NCI-H2107 (cell line): ENCODE measurements at places on chromosomes 11 and 22.

DNA sequence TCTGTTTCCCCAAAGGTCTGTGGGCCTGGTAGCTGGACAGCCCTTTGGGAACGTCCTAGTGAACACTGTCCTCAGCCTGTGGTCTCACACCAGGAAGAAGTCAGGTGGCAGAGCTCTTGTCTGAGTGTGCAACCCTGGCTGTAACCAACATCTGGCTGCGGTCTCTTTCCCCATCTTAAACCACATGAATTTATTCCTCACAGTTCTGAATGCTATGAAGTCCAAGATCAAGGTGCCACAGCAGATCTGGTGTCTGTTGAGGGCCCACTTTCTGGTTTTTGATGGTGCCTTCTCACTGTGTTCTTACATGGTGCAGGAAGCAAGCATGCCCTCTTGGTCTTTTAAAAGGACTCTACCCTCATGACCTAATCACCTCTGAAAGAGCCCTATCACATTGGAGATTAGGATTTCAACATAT, 2.7 kb downstream of the UPB1 start:
- DNase-seq = no peak

- DNase-seq = no peak
Observed at GRCh38 chr11:111923351-111923788, 4.7 kb downstream of the C11orf52 start.

DNA sequence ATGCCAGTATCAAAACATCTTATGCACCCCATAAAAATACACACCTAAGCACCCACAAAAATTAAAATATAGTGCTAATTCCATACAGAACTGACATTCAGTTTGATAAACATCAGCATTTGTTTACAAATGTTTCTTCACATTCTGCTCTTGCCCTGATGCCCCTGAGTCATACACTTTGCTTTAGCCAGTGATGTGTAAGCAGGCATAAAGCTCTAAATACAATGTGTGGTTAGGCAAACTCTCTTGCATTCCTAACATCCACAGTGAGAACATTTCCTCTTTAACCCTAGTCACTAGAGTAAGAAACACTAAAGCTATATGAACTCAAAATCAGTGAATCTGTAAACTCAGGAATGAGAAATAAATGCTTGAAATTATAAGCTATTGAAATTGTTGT, 1060.7 kb downstream of the FAM181B start:
- DNase-seq = no peak

DNA sequence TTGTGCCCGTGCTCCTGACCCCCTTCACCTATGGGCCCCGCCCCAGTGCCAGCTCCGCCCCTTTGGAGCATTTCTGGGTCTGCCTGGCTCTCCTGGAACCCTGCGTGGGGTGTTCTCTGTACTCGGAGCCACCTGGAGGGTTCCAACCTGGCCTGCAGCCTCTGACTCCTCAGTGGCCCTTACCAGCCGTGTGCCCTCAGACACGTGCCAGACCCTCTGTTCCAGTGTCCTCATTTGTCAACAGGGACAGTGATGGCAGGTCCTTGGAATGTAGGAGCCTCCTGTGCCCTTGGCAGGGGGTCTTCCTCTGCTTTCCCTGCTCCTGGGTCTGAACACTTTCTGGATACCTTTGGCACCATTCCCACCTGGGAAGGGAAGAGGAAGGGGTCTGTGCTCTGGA, 96.4 kb downstream of the CACNA1I start:
- no peak for DNase-seq

DNA sequence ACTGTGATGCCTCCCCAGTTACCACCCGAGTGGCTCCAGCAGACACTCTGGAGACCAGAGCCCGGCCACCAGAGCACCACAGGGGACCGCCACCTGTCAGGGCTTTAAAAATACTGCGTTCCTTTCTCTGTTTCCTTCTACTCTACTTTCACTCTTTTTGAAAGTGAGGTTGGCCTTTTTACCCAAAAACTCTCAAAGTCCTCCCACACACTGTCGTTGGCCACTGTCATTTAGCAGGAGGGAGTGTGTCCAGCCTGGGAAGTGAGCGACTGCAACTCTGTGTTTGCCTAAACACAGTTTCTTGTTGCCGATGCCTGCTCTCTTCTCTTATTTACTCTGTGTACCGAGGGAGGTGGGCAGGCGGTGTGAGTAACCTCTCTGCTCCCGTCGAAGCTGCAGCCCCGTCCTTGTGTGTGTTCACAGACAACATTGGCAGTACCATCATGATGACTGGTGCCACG, 90.8 kb upstream of the CLDN5 start:
- no peak for DNase-seq

GRCh38 chr11:10379022-10379421, 74.1 kb downstream of the ADM start:
- DNase-seq = no peak

DNA sequence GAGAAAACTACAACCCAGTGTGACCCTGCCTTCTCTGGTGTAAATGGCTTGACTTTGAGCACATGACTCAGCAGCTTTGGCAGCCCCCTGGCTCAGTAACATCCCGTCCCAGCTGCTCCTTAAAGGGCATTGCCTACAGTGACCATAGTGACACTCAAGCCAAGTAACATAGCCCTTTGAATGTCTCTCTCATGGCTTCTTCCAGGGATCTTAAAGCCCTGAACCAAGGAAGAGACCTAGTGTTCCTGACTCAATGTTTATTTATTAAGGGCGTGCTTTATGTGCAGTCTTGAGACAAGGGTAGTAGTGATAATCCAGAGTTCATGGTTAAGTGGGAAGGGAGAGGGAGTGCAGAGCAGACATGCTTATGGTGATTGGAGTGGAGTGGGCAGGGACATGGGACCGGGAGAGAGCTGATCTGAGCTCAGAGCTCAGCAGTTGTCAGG, 125.7 kb downstream of the PARVA start:
- DNase-seq = no peak

DNA sequence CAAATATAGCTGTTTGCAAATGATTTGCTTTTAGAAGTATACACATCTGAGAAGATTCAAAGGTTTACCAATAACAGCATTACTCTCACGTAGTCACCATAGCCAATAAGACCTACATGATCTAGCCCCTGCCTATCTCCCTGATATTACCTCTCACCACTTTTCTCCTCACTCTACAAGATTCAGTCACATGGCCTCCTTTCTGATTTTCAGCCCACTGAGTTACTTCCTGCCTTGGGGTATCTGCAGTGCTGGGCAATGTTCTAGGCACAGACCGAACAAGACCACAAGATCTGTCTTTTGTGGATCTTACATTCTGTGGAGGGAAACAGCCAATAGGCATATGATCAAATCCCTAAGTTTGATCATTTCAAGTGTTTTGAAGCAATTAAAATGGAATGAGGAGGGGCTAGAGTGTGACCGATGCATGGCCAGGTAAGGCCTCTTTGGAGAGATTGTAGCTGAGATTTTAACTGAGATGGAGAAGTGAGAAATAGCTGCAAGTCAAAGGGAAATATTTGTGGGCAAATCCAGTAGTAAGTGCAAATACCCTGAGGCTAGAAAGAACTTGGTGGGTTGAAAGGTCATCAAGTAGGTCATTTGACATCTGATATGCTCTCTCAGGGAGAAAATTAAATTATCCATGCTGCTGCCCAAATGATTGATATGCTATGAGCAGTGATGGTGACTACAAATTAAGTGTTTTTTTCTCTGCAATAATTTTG, 43.1 kb downstream of the ARL14EP start:
- no peak for DNase-seq

DNA sequence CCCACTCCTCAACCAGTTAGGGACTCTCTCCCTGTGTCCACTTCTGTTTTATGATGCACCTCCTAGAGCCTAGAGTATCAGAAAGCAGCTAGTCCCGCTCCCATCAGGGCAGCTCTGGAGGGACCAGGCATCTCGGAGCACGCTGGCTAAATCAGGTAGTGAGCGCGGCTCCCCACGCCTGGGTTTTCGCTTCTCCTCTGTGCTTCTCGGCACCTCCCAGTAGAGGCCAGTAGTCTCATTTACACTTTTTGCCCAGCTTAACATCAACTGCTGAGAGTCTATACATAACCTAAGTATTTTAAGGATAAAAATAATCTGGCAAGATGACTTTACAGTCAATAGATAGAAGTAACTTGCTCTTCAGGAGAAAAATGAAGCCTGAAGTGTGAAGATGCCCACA, 473.8 kb downstream of the OPCML start:
- DNase-seq = no peak

- no peak for DNase-seq
Observed at GRCh38 chr11:128547946-128548648, 39.3 kb downstream of the ETS1 start.

- no peak for DNase-seq
Observed at GRCh38 chr22:32528984-32529982, 54.7 kb downstream of the FBXO7 start.

DNA sequence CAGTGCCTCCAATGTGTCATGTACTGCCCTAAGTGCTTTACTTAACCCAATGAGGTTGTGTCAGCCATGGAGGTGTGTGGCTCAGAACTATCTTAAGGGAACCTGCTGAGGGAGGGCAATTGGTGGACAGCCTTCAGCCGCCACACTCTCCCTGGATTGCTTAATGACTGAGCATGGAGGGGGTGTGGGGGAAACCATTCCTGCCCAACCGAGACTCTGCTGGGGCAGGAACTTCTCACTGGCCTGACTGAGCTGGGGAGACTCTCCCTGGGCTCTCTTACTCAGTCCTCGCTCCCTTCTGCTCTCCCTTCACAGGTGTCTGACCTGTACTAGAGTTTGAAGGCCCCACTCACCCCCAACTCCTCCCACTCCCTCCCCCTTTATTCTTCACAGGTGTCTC, 114.8 kb downstream of the CCDC81 start:
- DNase-seq = no peak

DNA sequence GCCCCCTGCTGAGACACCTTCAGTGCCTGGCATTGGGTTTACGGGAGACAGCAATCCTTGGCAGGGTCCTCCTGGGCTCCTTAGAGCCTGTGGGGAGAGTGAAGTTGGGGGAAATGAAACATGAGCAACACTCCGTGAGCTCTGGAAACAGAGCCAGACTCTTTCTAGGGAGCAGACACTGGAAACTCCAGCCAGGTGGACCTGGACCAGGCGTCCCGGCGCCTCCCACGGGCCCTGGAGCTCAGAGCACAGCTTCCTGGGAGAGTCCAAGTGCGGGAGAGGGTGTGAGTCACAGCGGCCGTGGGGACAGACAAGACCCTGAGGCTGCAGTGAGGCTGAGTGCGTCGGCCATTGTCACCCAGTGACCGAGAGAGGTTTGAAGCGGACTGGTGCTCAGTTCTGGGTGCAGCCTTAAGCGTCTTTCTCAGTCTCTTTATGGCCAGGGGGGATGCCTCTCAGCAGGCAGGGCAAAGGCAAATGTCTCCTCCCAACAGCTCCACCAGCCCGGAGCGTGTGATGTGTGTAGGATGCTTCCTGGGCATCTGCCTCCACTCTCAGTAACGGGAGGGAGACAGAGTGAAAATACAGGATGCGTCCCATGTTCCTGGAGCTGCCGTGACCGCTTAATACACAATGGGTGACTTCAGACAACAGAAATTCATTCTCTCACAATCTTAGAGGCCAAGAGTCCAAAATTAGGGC, 399.2 kb downstream of the SHANK2 start:
- DNase-seq = no peak

DNA sequence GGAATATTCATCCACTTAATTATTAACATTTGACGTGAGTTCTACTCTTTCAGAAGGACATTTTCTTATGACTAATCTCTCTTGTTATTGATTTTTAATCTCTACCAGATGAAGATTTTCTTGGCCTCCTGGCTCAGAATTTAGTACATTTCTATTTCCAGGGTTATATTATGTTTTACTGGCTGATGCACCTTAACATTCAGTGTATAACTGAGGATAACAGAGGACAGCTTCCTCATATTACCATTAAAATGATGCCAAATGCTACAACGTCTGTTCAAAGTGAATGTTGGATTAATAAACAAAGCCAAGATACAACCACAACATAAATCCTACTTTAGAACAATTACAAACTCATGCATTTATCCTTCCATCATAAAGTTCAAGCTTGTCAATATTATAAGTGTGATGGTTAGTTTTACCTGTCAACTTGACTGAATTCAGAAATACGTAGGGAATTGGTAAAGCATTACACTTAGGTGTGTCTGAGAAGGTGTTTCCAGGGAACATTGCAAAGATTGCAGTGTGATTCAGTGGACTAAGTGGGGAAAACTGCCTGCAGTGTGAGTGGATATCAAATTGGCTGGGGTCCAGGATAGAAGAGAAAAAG, 485.2 kb downstream of the LRRC4C start:
- DNase-seq = no peak

- DNase-seq = no peak
Observed at GRCh38 chr22:37640591-37641560, 1.4 kb downstream of the SH3BP1 start.
